CD4-positive, CD25-positive, alpha-beta regulatory T cell (primary cell): ENCODE measurements at places on chromosomes 6 and 20. TPM values are rescaled to one million over a fixed set of nuclear protein-coding genes. Genes with fewer than 3 reads are reported as not detected.

DNA sequence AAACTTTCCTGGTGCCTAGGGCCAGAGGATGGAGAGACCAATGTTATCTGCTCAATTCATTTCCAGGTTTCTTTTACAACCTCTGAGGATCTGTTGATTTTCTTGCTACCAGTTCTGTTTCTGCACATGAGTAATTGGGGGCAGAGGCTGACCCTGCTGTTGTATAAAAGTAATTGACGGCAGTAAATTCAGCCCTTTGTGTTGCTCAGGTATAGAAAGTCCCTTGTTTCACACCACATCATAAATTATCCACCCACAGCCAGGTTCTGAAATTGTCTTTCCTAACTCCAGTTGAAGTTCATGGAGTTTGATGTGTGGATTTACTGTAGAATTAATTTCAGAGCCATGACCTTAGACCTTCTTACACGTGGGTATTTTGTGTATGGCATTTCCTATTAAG lies 107.4 kb upstream of the GRIK2 start:
- no peak overlapping the region for H3K4me3 ChIP-seq
- H3K27me3 ChIP-seq, result no peaks in the 10 kb centered on the region
- no peaks in the 10 kb centered on the region for H3K4me1 ChIP-seq
- H3K36me3 ChIP-seq, result no peaks in the 10 kb centered on the region
- no peak for DNase-seq

GRCh38 chr20:51034476-51034875 lies 11.6 kb upstream of the KCNG1 start:
- no peak for DNase-seq
- no peak overlapping the region for H3K4me3 ChIP-seq
- H3K27me3 ChIP-seq, result no peaks in the 10 kb centered on the region
- no peaks in the 10 kb centered on the region for H3K4me1 ChIP-seq
- H3K36me3 ChIP-seq, result no peaks in the 10 kb centered on the region

GRCh38 chr6:49497304-49497703 lies 2.4 kb upstream of the GLYATL3 start:
- no peaks in the 10 kb centered on the region for H3K27me3 ChIP-seq
- H3K4me1 ChIP-seq, result no peaks in the 10 kb centered on the region
- peaks cover 5% of the 10 kb centered on the region for H3K36me3 ChIP-seq
- H3K4me3 ChIP-seq, result no peak overlapping the region

GRCh38 chr20:48807586-48808381 lies 20.0 kb downstream of the PREX1 start:
- H3K4me3 ChIP-seq, result no peak overlapping the region
- no peak for DNase-seq
- no peaks in the 10 kb centered on the region for H3K27me3 ChIP-seq
- no peak overlapping the region for H3K27ac ChIP-seq
- H3K36me3 ChIP-seq, result peaks cover 54% of the 10 kb centered on the region

DNA sequence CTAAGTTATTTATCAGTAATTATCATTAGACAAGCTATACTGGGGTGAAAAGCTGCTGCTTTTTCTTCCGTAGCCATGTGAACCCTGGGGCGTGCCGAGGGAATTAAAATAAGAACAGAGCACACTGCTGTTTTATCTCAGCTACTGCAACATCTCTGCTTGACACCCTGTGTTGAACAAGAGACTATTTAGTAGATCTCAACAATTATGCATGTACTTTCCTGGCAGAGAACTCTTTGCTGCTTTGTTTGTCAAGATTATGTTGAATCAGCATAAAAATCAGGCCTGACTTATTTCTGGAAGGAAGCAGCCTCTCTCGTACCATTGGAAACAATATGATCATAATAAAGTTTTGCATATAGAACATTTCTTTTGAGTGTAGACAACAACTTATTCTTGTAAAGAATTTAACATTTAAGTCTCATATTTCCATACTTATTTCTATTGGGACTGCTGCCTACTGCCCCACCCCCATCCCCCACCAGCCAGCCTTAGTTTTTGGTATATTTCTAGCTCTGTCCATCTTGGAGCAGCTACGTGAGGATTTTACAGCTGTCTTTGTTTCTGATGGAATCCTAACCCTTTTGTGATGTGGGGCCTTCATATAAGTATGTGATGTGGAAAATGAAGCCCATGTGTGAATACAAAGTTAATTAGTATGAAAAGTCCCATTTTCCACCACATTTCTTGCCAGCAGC lies 1011.4 kb downstream of the KIF16B start:
- H3K27me3 ChIP-seq, result no peaks in the 10 kb centered on the region
- no peaks in the 10 kb centered on the region for H3K4me1 ChIP-seq
- no peaks in the 10 kb centered on the region for H3K36me3 ChIP-seq
- no peak overlapping the region for H3K4me3 ChIP-seq
- H3K27ac ChIP-seq, result no peak overlapping the region
- DNase-seq, result no peak

- peaks cover 5% of the 10 kb centered on the region for H3K27me3 ChIP-seq
- H3K4me1 ChIP-seq, result no peaks in the 10 kb centered on the region
- H3K4me3 ChIP-seq, result no peak overlapping the region
- H3K27ac ChIP-seq, result no peak overlapping the region
- H3K36me3 ChIP-seq, result no peaks in the 10 kb centered on the region
Measured at GRCh38 chr20:35992713-35993335, 24.4 kb downstream of the CNBD2 start.

DNA sequence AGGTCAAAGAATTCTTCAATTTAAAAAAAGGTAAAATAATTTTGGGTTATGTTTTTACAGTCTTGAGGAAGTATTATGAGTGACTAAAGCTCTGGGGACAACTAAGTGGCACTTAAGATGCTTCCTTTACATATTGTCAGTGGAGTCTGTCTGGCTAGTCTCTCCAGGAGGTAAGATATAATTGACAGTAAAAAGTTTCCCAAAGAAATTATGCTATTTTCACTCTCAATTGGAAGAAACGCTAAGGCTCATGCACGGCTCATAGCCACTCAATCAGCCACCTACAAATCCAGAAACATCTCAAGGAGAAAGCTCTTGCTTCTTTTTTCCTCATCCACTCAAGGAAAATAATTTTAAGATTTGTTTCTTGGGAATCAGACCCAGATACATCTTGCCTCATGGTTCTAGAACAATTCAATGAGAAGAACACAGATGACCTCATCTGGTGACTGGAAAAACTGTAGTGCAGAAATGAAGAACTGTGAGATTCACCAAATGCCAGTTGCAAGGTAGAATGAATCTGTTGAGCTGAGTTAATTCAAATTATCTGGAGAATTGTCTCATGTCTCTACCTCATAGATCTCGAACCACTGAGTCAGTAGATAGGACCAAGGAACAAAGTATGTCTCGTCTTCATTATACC lies 252.9 kb downstream of the TPBG start:
- H3K4me1 ChIP-seq, result no peaks in the 10 kb centered on the region
- H3K36me3 ChIP-seq, result no peaks in the 10 kb centered on the region
- H3K4me3 ChIP-seq, result no peak overlapping the region
- H3K27ac ChIP-seq, result no peak overlapping the region
- DNase-seq, result no peak

- H3K4me1 ChIP-seq, result no peaks in the 10 kb centered on the region
- H3K27me3 ChIP-seq, result no peaks in the 10 kb centered on the region
- no peak overlapping the region for H3K27ac ChIP-seq
- DNase-seq, result no peak
Measured at GRCh38 chr6:89585154-89585553, 53.4 kb downstream of the LYRM2 start.

- H3K4me3 ChIP-seq, result no peak overlapping the region
- no peaks in the 10 kb centered on the region for H3K4me1 ChIP-seq
- no peak for DNase-seq
Measured at GRCh38 chr6:17869753-17870050, 117.7 kb downstream of the KIF13A start.

DNA sequence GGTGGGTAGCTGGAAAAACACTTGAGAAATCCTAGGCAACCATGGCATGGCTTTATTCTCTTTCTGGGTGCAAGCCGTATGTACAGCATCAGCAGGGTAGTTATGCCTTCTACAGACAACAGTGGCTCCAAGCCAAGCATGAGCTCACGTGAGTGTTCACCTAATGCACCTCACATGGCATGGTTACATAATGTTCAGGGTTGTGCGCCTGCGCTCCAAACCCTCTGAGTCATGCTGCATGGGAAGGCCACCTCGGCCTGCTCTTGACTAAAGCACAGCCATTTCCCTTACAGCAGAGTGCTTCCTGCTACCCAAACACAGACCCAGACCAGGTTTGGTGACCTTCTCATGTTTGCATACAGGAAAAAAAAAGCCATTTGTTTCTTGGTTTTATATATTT lies 96.2 kb downstream of the VIP start:
- H3K27me3 ChIP-seq, result no peaks in the 10 kb centered on the region
- no peak overlapping the region for H3K4me3 ChIP-seq
- H3K36me3 ChIP-seq, result no peaks in the 10 kb centered on the region
- DNase-seq, result no peak

DNA sequence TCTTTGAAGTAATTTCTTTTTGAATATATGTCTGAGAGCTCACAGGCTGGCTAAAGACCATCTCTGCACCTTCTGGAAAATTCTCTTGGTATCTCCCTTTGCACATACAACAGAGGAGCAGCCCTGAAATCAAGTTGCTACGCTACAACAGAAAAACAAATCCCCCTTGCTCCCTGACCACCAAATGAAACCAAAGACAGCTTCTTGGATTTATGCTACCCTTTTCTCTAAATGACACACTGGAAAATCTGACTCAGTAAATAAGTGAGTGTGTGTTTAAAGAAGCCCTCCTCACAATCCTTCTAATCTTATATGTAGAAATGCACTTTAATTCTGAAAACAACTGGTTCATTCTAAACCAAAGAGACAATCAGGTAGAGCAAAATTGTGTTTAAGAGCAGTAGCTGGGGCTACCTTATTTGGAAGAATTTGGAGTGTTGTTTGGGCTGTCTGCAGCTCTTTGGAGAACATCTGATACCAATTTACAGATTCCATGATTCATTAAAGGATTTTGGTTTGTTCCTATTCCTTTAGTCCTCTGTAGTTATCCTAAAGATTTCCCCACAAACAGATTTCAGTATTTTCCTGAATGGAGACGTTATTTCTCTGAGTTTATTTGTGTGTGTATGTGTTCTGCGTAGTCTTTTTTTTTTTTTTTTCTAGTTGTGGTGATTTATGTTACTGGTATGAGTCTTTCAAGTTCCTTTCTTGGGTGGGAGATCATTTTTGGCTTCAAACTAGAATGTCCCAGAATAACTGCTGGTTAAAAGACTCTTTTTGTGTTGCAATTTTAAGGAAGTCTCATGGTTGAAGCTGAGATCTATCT lies 36.4 kb upstream of the UTRN start:
- no peaks in the 10 kb centered on the region for H3K36me3 ChIP-seq
- H3K4me3 ChIP-seq, result no peak overlapping the region
- DNase-seq, result no peak
- no peak overlapping the region for H3K27ac ChIP-seq

- H3K4me1 ChIP-seq, result no peaks in the 10 kb centered on the region
- H3K4me3 ChIP-seq, result no peak overlapping the region
- H3K27ac ChIP-seq, result no peak overlapping the region
- H3K36me3 ChIP-seq, result peaks cover 14% of the 10 kb centered on the region
Measured at GRCh38 chr6:45504947-45505346, 127.2 kb upstream of the SUPT3H start.

DNA sequence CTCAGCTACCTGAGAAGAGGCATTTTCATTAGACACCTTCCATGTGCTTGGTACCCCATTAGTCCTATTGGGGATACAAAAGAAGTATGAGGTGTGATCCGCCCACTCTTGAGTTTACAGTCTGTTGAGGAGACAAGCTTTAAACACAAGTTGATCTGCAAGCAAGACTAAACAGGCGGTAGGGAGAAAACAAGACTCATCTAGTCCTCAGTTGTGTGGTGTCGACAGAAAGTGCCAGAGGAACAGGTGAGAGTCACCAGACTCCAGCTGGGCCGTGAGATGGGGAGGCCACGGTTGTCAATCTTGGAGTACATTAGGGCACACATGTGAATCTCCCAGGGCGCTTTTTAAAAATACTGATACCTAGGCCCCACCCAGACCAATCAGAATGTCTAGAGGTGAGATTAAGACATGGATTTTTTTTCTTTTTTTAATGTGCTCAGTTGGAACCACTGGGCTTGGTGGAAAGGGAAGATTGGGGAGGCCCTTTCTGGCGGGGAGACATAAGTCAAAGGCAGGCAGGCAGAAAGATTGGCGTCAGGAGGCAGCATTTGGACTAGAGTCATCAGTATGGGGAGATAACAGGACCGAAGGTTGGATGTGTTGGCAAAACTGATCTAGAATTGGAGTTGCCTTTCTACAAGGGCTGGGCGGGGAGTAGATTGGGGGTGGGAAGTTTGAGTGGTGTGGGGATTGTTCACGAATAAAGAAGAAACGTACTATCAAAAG lies 10.4 kb downstream of the E2F3 start:
- H3K27ac ChIP-seq, result no peak overlapping the region
- H3K4me1 ChIP-seq, result peaks cover 66% of the 10 kb centered on the region
- H3K4me3 ChIP-seq, result no peak overlapping the region
- DNase-seq, result no peak
- H3K27me3 ChIP-seq, result no peaks in the 10 kb centered on the region

DNA sequence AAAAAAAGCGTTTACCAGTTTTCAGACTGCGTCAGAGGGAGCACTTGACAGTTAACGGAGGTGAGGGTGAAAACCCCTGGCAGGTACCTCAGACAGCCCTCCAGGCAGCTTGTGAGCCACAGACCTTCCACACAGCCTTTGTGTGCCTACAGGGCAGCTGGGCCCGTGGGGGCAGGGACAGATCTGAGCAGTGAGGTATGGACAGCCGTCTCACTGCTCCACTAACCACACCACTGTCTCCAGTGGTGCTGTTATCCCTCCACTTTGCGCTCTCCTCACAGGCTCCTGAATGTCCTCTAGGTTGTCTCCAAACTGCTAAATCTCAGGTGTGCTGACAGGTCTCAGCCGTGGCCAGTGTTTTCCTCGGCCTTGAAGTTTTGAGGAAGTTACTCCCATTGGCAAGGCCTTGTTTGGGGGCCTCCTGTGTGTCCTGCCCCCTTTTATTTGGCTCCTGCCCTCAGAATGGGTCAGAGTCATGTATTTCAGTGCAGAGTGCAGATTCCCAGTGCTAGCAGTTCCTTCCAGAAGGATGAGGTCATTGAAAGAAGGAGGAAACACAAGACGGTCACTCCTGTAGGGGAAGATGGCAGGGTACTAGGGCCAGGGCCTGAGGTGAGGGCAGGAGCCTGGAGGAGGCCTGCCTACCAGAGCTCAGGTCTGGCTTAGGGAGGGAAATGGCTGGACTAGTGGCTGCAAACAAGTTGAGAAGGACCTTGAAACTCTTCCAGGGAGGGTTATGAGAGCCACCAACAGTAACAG lies 11.8 kb downstream of the GFRA4 start:
- peaks cover 6% of the 10 kb centered on the region for H3K36me3 ChIP-seq
- no peak overlapping the region for H3K4me3 ChIP-seq
- no peak for DNase-seq
- H3K27ac ChIP-seq, result no peak overlapping the region
- no peaks in the 10 kb centered on the region for H3K4me1 ChIP-seq
- H3K27me3 ChIP-seq, result no peaks in the 10 kb centered on the region

- no peak overlapping the region for H3K27ac ChIP-seq
- no peaks in the 10 kb centered on the region for H3K4me1 ChIP-seq
- no peak overlapping the region for H3K4me3 ChIP-seq
- H3K27me3 ChIP-seq, result no peaks in the 10 kb centered on the region
Measured at GRCh38 chr6:61833176-61833755, 452.8 kb downstream of the KHDRBS2 start.

The CITED2 gene
- total RNA-seq, result 151 TPM

The SLC17A1 gene
- not detected for total RNA-seq

The SERPINB6 gene
- 3.9 TPM for total RNA-seq

The FUT9 gene
- total RNA-seq, result not detected

The GRM1 gene
- total RNA-seq, result not detected

The FAM83B gene
- total RNA-seq, result not detected

The RPL10A gene
- total RNA-seq, result 1,327 TPM

The KCNG1 gene
- total RNA-seq, result not detected

The KATNA1 gene
- 22.9 TPM for total RNA-seq

The FOXC1 gene
- total RNA-seq, result not detected

The SPATS1 gene
- total RNA-seq, result not detected

The VGLL2 gene
- not detected for total RNA-seq

The VSTM2L gene
- total RNA-seq, result not detected

The BPIFB2 gene
- total RNA-seq, result not detected
